ENCODE measurements at places on chromosomes 16 and 17.
A peak's percentile ranks its signal among the peaks of the same experiment; 100 is the strongest.

GRCh38 chr17:12985431-12986293 is 32.2 kb downstream of the ELAC2 start:
- DNase-seq = no peak

GRCh38 chr17:72151565-72152386 is 31.0 kb downstream of the SOX9 start:
- no peak for DNase-seq

- no peak for DNase-seq
Observed at GRCh38 chr17:2964831-2965230, 98.6 kb downstream of the OR1D5 start.

DNA sequence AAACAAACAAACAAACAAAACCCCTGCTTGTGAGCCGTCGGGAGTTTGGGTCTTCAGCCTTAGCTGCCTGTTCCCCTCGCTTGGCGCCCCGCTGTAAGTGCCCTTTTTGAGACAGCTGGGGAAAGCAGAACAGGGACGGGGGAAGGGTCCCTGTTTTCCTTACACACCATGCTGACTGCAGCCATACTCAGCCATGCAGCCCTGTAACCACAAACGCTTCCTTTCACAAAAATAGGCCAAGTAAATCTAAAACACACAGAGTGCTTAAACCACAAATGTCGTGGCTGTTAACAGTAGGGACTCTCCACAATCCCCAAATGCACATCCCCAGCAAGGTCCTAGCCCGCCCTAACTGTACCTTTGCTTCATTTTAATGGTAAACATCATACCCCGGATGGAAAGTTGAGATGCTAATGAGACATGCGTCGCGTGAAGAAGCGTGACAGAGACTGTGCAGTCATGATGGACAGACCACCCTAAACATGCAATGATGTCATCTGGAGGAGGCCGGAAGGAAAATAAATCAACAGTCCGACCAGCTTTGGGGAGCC is 129.9 kb downstream of the MGAT5B start:
- DNase-seq = peak; percentile 39

GRCh38 chr16:54126907-54127306 is 159.7 kb downstream of the IRX3 start:
- DNase-seq = no peak

DNA sequence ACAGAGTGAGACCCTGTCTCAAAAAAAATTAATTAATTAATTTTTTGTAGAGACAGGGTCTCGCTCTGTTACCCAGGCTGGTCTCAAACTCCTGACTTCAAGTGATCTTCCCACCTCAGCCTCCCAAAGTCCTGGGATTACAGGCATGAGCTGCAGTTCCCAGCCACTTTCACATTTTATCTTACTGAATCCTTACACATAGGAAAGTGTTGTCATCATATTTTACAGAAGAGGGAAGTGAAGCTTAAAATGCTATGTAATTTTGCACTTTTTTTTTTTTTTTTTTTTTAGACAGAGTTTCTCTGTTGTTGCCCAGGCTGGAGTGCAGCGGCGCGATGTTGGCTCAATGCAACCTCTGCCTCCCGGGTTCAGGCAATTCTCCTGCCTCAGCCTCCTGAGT is 21.1 kb upstream of the ZNF629 start:
- no peak for DNase-seq

- DNase-seq = no peak
Observed at GRCh38 chr16:21167929-21168602, 9.6 kb downstream of the LDAF1 start.

GRCh38 chr17:58641887-58642311 is 49.9 kb downstream of the TEX14 start:
- DNase-seq = no peak

- no peak for DNase-seq
Observed at GRCh38 chr17:72426948-72427760, 306.3 kb downstream of the SOX9 start.

- peak; percentile 62 for DNase-seq
Observed at GRCh38 chr16:82229800-82230619, 60.0 kb upstream of the MPHOSPH6 start.

DNA sequence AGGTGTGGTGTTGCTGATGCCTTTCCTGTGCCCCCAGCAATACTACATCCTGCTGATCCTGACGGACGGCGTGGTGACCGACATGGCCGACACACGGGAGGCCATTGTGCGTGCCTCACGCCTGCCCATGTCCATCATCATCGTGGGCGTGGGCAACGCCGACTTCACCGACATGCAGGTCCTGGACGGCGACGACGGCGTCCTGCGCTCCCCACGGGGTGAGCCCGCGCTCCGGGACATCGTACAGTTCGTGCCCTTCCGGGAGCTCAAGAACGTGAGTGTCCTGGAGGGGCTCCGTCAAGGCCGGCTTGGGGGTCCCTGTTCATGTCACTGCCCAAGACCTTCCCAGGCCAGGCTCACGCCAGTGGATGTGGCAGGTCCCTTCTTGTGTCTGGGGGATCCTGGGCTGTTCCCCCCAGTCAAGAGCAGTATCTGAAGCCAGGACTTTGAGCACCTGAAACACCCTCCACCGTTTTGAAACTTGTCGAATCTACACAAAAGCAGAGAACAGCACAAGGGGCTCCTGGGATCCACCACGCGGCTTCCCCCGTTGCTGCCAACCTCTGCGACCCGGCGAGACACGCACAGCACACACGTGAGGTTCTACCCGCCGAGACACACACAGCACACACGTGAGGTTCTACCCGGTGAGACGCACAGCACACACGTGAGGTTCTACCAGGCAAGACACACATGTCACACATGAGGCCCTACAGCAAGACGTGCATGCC is 17.9 kb upstream of the DPEP1 start:
- DNase-seq = no peak

Measured in activated naive CD4-positive, alpha-beta T cell treated with Interleukin-2 at 50 U/mL for 16 hours (primary cell).